ENCODE measurements at places on chromosomes 4 and X.
A peak's percentile ranks its signal among the peaks of the same experiment; 100 is the strongest.

GRCh38 chrX:21873063-21873775, 17.4 kb downstream of the YY2 start:
- peak; percentile 1 for DNase-seq

DNA sequence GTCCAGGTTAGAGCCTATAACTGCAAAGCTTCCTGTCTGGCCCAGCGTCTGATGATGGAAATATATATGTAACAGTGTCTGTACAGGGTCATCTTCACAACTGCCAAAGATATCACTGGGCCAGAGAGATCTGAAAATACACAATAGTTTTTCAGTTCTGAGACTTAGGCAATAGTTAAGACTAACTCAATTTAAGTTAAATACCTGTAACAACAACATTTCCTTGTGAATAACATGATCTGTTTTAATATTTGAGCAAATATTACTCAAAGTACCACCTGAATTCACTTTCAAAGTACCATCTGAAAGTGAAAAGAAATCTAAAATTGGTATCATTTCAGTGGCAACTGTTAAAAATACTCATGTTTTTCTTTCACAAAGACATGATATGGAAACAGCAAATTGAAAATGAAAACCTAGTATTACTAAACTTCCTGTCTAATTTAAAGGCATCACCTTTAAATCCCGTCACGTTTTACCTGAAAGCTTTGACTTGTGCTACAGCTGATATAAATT, 9.6 kb downstream of the ZAR1 start:
- no peak for DNase-seq

GRCh38 chr4:40055511-40055862, 1.2 kb upstream of the N4BP2 start:
- DNase-seq: no peak

DNA sequence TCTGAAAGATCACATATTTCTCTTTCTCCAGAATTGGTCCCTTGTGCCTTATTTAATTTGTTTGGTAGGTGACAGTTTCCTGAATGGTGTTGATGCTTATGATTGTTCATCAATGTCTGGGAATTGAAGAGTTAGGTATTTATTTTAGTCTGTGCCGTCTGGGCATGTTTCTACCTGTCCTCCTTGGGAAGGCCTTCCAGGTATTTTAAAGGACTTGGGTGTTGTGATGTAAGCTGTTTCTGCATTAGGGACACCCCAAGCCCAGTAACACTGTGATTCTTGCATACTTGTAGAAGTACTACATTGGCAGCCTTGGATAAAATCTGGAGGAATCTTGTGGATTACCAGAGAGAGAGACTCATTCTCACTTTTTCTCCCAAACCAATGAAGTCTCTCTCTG, 120.8 kb upstream of the CXXC4 start:
- peak; percentile 80 for DNase-seq

- DNase-seq: no peak
Measured at GRCh38 chr4:3267576-3268394, 18.8 kb downstream of the MSANTD1 start.

GRCh38 chrX:123331859-123332258, 147.8 kb downstream of the GRIA3 start:
- no peak for DNase-seq

DNA sequence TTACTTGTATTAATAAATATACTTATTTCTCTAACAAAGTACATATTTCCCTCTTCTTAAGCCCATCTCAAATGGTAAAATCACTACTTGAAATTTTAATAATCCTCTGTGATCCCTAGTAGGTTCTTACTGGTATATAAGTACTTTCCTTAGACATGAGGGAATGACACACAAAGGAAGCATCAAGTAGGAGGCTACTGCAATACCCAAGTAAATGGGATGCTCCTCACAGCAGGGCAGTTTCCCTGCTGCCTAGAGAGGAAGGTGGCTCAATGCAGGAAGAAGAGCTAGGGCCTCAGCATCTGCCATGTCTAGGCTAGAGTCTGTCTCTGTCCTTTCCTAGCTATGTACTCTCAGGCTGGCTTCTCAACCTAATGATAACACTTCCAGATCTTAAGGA, 122.1 kb upstream of the DIPK2B start:
- peak; percentile 45 for DNase-seq

DNA sequence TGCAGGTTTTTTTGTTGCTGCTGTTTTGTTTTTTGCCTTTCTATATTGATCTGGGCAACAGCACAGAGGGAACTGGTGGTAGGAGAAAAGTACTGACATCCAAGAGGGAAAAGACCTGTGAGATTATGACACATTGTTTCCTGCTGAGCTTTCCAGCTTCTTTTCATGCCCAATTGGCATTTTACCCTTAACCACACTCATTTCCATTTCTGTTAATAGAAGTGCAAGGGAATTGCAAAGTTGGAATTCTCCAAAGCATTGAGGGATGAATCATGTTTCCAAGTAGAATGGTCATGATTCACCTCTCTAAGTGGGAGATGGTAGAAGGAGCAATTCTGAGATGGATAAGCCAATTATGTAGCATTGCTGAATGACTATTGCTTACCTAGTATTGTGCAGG, 161.5 kb downstream of the PPARGC1A start:
- peak; percentile 41 for DNase-seq

DNA sequence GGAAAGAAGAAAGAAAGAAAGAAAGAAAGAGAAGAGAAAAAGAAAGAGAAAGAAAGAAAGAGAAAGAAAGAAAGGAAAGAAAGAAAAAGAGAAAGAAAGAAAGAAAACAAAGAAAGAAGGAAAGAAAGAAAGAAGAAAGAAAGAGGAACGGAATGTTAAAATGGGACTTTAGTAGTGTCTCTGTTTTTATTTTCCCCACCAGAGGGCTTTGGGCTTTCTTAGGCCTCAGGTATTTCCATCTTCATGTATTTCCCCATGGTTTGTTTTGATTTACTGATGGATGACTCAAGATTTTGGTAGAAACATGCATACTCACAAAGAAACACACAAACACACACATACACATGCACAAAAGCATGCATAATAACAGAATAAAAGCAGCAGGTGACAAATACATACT, 181.2 kb downstream of the AFF2 start:
- DNase-seq: no peak

- no peak for DNase-seq
Measured at GRCh38 chr4:4641661-4642495, 100.0 kb upstream of the STX18 start.

GRCh38 chr4:25223802-25224375, 9.9 kb upstream of the PI4K2B start:
- peak; percentile 60 for DNase-seq

GRCh38 chr4:154422152-154422551, 69.4 kb downstream of the DCHS2 start:
- no peak for DNase-seq

- DNase-seq: no peak
Measured at GRCh38 chr4:25158817-25159216, 1.4 kb downstream of the SEPSECS start.

DNA sequence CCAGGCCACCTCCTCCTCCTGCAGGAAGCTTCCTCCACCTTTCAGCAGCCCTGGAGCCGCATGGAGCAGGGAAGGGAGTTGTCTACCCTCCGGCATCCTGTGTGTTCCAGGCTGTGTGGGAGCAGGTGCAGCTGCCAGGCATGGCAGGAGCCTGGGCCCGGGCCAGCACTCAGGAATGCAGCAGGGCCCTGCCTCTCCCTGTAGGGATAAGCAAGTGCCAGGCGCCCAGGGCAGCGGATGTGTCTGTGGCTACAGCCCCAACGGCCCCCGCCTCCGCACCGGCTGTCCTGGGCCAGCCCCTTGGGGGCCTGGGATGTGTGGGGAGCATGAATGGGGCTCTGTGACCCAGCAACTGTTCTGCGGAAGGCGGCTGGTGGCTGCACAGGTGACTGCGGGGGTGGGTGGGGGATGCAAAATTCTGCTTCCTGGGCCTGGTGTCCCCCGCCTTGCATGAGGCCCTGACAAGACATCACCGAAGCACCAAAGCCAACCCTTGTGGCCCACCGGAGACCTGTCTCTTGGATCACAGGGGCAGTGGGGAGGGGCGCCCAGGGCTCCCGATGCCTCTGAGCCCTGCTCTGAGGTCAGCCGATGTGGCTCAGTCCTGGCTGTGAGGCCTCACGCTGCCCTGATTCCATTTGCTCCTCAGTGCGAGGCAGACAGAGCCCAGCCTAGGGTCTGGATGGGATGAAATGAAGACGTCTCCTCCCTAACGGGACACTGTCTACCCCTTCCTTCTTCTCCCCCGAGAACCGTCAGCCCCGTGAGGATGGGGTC, 1.4 kb upstream of the DOK7 start:
- peak; percentile 79 for DNase-seq

DNA sequence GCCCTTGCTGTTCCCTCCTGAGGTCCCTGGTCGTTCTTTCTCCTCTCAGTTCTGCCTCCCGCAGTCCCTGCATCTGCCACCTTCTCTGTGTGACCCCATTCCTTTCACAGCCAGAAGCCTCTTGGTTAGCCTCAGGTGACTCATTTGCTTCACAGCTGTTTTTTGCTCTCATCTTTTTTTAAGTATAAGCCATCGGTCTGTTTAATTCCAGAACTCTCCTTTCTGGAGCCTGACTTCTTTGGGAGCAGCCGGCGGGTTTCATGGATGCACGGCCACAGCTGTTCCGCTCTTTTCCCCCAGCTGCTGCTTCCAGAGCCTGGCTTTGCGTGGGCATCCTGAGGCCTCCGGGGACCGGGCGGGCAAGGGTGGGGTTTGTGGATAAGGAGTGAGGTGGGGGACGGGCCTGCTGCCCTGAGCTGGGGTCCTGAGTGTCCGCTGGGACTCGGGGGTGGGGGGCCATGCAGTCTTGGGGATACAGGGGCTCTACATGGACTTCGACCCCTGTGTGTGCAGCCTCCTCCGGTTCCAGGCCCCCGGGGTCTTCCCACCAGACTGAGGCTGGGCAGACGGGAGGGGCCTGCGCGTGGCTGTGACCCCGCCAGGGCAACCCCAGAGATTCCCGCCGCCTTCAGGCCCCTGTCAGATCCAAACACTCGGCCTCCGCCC, 46.7 kb downstream of the PCGF3 start:
- no peak for DNase-seq

GRCh38 chr4:41057467-41057866, 156.9 kb downstream of the APBB2 start:
- no peak for DNase-seq

GRCh38 chr4:118989098-118990080, 100.7 kb downstream of the SYNPO2 start:
- DNase-seq: peak; percentile 100

GRCh38 chr4:139633661-139634060, 32.0 kb upstream of the MGST2 start:
- peak; percentile 42 for DNase-seq

DNA sequence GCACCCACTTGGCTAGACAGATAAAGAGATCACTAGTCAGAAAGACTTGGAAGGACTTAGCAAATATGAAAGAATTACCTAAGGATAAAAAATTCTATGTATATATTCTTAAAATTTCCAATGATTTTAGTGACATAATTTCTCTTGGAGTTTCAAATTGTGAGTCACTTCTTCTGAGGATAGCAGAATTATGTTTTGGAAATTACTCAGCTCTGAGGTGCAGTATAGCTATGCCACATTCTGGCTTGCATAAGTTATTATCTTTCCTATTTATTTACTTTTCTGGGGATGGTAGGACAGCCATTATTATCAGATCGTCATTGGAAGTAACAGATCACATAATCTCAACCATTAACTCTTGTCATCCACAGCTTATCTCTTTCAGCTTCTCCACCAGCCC, 853.5 kb downstream of the TRIML1 start:
- peak; percentile 54 for DNase-seq

- no peak for DNase-seq
Measured at GRCh38 chrX:150526692-150527091, 41.7 kb upstream of the MTM1 start.

DNA sequence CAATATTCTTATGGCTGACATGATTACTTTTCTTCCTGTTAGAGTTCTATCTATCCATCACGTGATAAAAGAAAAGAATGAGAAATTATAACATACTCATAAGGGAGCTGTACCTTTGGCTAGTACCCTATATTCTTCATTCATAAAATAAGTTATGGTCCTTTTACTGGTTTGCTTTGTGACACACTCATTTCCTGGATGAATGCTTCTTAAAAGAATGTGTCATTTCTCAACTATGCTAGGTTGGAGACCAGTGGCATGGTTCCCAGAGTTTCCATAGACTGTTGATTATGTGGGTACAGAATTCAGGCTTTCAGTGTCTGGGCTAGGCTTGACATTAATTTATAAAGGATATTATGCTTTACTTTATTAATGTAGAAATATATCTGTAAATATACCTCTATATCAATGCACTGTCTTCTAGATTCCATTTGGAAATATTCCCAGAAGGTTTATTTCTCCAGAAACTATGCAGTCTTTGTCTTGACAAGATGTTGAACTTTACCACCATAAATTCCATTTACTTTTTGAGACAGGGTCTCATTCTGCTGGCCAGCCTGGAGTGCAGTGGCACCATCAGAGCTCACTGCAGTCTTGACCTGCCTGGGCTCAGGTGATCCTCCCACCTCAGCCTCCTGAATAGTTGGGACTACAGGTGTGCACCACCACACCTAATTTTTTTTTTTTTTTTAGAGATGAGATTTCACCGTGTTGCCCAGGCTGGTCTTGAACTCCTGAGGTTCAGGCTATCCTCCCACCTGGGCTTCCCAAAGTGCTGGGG, 23.8 kb downstream of the NUDT6 start:
- DNase-seq: peak; percentile 79

DNA sequence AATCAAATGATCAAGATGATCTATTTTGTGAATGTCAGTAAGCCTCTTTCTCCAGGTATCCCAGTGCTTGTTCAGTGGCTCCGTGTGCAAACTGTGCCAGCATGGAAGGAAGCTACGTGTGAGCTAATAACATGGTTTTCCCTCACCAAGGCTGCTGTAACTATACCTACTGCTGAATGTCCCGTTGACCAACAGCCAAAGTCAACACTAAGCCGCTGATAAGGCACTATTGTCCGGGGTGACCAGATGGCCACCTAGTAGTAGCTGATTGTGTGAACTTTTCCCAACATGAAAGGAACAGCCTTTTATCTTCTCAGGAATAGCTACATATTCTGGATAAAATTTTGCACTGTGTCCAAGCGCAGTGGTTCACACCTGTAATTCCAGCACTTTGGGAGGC, 58.0 kb upstream of the ABCG2 start:
- DNase-seq: no peak

DNA sequence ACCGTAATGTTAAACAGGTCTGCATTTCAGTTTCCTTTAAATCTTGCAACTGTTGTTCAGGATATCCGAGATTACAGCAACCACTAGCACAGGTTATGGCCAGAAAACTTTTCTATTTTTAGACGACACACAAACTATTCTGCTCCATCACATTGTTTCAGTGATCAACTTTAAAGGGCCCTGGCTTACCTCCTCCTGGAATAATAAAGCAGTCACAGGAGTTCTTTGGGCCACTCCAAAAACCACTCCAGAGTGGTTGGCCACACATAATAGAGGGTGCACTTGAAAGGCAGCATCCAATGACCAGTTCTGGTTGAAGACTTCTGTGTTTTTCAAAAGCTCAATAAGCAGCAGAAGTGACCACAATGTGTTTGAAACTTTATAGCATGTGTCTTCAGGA, 118.9 kb downstream of the RAB28 start:
- DNase-seq: no peak
